Astrocyte of the hippocampus (primary cell): ENCODE measurements at places on chromosomes 4 and X.

DNA sequence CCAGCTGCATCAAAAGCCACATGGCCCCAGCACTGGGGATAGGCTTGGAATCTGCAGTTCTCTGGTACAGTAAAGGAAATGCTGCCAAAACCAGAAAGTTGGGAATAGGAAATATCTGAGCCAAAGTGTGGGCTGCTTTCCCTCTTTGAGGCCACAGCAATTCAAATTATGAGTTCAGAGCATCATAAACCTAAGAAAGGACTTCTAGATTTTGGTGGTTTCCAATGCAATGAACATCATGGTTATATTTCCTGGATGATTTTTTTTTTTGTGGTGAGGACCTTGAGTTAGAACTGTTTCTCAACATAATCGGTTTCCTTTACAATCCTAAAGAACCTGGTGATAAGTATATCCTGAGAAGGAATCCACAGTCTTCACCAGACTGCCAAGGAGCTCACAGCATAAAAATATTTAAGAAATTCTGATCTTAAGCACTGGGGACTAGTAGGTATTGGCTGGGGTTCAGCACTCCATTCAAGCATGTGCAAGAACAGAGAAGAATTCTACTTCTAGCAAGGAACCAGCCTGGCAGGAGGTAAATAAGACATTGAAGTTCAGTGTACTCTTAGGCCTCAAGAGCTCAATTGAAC, 29.8 kb upstream of the ARHGAP24 start:
- peak; percentile 67 for DNase-seq

- DNase-seq: peak; percentile 10
Observed at GRCh38 chr4:153651587-153651986, 32.5 kb upstream of the TLR2 start.

GRCh38 chr4:118756958-118757357, 71.8 kb downstream of the METTL14 start:
- no peak for DNase-seq

- peak; percentile 1 for DNase-seq
Observed at GRCh38 chrX:72713130-72713529, 976 bp downstream of the PHKA1 start.

GRCh38 chrX:134732676-134733075, 74.4 kb upstream of the PLAC1 start:
- peak; percentile 7 for DNase-seq

DNA sequence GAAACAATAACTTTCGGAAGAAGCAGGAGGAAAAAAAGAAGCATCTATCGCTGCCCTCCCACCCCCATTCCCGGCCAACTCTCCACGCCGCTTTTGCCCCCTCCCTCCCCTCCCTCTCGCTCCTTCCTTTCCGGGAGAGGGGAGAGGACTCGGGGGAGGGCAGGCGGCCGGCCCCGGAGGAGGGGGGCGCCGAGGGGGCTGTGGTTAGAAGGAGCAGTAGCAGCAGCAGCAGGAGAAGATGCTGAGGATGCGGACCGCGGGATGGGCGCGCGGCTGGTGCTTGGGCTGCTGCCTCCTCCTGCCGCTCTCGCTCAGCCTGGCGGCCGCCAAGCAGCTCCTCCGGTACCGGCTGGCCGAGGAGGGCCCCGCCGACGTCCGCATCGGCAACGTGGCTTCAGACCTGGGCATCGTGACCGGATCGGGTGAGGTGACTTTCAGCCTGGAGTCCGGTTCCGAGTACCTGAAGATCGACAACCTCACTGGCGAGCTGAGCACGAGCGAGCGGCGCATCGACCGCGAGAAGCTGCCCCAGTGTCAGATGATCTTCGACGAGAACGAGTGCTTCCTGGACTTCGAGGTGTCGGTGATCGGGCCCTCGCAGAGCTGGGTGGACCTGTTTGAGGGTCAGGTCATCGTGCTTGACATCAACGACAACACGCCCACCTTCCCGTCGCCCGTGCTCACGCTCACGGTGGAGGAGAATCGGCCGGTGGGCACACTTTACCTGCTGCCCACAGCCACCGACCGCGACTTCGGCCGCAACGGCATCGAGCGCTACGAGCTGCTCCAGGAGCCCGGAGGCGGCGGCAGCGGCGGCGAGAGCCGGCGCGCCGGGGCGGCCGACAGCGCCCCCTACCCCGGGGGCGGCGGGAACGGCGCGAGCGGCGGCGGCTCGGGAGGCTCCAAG, 1.3 kb downstream of the PCDH7 start:
- peak; percentile 84 for DNase-seq

- no peak for DNase-seq
Observed at GRCh38 chr4:108139089-108139488, 29.6 kb downstream of the LEF1 start.

- DNase-seq: no peak
Observed at GRCh38 chrX:19748896-19749680, 138.3 kb downstream of the SH3KBP1 start.
